ENCODE measurements at places on chromosomes 2 and 18.

GRCh38 chr2:240918258-240919091 is 12.3 kb downstream of the CROCC2 start:
- DNase-seq: no peak

GRCh38 chr2:172226244-172227061 is 123.8 kb upstream of the DLX2 start:
- DNase-seq: no peak

DNA sequence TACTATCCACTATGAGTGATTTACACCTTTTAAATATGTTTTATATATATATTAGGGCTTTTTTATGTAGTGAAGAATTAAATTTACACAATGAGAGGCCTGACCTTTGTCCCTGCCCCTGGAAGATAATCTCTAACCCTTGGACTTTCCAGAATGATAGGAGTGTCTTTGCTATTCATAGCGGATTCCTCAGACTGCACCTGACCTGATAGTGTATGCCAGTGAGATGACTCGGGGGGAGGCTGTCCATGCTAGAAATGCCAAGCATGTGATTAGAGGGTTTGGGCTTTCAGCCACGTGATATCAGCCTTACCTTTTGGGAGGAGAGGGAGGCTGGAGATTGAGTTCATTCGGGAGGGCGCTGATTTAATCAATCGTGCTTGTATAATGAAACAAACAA is 44.1 kb upstream of the LHCGR start:
- DNase-seq: no peak

DNA sequence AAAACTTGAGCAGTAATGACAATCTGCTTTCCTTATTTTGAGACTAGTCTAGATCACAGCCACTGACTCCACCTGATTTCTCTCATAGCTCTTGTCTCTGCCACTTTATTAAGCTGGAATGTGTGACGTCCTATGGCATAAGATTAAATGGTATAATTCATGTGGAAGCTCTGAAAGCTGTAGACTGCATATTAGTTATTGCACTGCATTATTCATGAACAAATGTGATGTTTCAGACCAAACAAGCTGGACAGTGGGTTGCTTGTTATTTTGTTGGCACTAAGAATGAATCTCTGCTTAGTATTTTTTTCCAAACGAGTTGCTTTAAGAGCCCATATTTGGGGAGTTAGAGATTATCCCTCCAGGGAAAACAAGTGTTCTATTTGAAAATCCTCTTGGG is 1218.5 kb downstream of the SUCLG1 start:
- DNase-seq: peak; percentile 45

DNA sequence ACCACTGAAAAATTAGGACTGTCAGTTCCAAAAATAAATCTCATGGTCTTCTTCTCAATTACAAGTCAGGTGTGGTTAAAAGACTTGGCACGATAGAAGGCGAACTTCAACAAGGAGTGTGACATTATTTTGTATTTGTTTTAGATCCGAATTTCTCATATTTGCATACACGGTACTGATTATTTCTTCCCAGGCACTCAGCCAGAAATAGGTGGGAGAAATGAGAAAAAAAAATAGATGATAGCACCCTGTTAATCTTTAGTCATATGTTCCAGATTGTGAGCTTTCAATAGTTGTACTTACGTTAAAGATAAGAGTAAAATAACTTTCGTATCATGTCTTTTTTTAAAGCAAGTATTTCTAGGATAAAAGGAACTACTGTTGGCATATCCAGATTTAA is 106.1 kb downstream of the DTNA start:
- DNase-seq: no peak

GRCh38 chr18:63741769-63742168 is 33.4 kb upstream of the SERPINB7 start:
- DNase-seq: no peak

- DNase-seq: no peak
These were observed 10.1 kb downstream of the ZEB2 start for GRCh38 chr2:144509879-144510221.
